T-helper 2 cell (primary cell): ENCODE measurements at places on chromosomes 6 and 20.

GRCh38 chr20:49614338-49615050 lies 46.6 kb upstream of the PTGIS start:
- DNase-seq: no peak

DNA sequence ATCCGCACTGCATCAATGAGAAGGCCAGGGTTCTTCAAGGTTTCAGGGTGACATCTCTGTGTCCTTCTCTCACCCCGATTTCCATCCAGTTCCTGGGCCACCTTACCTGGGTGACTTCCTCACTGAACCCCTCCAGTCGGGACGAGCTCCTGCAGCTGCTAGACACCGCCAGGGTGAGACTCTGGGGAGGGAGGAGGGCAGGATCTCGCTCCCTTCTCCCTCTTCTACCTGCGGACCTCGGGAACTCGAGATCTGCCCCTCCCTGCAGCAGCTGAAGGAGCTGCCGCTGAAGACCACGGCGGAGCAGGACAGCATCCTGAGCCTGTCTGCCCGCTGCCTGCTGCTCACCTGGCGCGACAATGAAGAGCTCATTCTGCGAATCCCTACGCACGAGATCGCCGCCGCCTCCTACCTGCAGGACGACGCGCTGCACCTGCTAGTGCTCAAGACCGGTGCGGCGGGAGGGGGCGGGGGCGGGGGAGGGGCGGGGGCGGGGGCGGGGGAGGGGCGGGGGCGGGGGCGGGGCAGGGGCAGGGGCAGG lies 7.5 kb downstream of the CCM2L start:
- no peak for DNase-seq

DNA sequence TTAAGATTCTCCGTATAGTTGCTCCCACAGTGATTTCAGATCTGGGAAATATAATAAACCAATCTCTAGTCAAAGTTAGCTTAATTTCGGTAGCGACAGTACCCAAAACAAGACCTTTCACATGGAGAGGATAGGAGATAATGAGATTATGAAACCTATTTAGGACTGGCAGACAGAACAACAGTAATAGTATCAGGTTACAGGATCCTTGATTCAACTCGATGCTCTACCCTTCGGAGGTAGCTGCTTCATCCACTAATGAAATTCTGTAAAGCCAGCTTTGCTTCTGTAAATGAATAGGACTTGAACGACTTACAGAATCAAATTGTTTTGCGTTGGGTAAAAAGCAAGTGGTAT lies 534 bp upstream of the AKIRIN2 start:
- DNase-seq: no peak

DNA sequence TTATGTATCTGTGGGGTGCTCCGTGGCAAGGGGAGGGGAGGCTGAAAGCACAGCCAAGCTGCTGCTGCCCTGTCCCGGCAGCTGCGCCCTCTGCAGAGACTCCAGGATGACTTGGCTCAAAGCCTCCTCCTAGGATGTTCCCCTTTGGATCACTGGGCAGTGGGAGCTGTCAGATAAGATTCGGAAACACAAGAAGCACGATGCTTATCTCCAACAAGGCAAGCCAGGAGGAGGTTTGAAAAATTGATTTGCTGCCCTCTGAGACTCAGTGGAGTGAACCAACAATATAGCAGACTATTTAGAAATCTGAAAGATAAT lies 776.4 kb downstream of the C6orf118 start:
- no peak for DNase-seq

DNA sequence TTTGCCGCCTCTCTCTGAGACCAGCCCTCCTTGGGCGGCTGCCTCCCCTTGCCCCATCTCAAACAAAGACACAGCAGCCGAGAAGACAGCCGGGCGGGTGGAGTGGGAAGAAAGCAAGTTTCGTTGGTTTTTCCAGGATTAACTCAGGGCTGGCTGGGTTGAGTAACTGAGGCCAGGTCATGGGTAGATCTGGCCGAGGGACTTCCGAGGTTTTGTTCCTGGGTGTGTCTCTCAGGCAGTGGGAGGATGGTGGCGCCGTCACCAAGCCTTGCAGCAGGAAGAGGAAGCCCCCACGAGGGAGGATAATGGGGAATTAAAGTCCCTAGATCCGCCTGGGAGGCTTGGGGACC lies 167.2 kb downstream of the TTLL2 start:
- no peak for DNase-seq

GRCh38 chr20:51120868-51121267 lies 98.0 kb upstream of the KCNG1 start:
- no peak for DNase-seq

- DNase-seq: peak; percentile 46
These were observed 59.4 kb downstream of the GFOD1 start for GRCh38 chr6:13427801-13428582.

DNA sequence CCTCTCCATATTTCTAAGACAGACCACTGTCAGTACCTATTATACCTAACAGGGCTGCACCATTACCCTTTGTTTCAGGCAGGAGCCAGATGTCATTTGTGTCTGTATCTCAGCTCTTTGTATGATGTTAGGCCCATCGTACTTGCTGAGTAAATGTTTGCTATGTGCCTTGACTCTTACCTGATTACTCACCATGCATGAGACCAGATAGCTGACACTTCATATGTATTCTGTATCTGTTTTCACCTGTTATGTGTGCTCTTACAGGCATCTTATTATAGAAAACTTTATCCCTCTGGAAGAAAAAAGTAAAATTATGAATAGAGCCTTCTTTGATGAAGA lies 31.7 kb upstream of the ASXL1 start:
- DNase-seq: no peak

DNA sequence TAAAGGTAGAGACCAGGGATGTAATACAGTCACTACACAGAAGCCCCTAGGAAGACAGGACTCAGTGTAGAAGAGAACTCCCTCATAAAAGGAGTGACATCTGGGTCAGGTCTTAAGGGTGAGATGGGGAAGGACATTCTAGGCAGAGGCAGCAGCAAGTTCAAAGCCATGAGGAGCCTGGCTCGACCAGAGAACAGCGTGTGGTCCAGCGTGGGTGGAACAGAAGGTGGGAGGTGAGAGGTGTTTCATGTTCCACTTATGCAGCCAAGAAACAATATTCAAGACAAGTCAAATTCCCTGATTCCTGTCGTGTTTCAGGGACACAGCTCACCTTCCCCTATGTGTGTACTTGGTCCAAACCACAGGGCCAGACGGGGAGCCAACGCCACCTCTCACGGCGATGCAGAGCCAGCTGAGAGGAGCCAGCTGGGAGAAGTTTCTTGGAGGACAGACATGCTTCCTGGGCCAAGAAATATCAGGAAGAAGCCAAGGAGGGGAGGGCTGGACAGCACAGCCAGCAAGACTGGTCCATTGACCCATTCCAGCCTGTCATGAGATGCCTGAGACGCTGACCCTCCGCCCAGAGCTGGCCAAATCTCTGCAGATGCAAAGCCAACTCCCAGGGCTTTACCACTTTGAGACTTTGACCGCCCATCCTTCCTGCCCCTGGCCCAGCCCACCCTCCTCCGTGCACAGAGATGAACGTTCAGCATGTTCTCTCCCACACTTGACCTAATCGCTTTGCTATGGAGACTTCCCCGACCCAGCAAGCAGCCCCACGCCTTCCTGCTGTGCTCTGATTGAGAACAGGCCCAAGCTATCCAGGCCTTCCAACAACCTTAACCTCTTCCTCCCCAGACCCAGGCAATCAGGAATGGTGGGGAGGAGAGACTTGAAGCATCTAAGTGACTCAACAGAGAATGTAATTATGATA lies 113.8 kb downstream of the PRND start:
- no peak for DNase-seq
